ENCODE measurements at places on chromosomes 7 and 10.

- peak; percentile 9 for DNase-seq
Measured at GRCh38 chr7:192701-193480, 520 bp downstream of the FAM20C start.

DNA sequence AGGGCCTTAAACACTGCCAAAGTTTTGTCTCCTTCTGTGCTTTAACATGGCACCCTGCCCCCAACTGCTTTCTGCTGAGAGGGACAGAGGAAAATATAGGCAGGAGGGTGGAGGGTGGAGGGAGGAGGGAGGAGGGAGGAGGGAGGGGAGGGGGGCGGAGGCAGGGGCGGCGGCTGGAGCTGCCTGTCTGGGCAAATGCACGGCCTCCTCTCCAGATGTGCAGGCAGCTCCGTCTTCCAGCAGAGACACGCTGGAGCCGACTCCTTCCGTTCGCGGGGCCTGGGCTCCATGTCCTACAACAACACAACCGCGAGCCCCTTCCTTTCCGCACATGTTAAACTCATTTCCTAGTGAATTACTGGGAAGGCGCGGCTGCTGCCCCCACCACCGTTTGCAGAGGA, 14.2 kb downstream of the EBF3 start:
- DNase-seq, result no peak

GRCh38 chr7:91266067-91266688, 1.9 kb downstream of the FZD1 start:
- no peak for DNase-seq

DNA sequence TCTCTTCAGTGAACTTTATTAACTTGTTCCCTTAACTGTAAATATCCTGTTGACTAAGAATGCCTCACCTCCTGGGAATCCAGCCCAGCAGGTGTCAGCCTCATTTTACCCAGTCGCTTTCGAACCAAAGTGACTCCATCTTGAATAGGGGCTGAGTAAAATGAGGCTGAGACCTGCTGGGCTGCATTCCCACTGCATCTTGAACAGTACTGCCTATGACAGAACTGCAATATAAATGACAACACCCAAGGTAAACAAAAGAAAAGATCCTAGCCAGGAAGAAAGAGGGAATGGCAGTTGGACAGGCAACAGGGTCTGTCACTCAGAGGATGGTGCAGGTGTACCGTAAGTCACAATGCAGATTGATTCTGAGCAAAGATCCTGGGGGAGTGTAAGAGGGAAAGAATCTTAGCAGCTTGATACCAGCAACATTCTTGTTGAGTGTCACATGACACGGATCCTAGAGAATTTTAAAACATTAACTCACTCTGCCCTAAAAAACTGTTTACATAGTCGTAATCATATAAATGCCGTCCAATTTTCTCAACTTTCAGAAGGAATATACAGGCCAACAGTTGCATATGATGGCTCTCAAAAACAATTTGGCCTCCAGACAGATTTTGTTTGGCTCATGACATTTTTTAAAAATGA, 4.4 kb upstream of the FAM107B start:
- peak; percentile 22 for DNase-seq

GRCh38 chr7:34365011-34365410, 293.0 kb upstream of the NPSR1 start:
- peak; percentile 13 for DNase-seq

- DNase-seq, result no peak
Measured at GRCh38 chr7:131112431-131112830, 215.2 kb upstream of the MKLN1 start.

DNA sequence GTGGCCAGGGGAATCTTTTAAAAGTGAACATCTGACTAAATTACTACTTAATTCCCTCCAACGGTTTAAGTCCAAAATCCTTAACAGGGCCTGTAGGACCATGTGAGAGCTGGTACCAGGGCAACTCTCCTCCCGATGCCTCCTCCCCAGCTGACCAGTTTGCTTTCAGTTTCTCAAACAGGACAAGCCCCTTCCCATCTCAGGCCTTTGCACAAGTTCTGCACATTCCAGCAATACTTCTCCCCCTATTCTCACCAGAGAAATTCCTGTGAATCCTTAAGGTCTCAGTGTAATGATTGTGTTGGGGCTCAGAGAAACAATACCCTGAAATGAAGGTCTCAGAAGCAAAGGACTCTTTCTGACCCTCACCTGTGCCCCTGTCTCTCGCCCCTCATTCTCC, 8.0 kb upstream of the CALHM1 start:
- DNase-seq, result no peak

GRCh38 chr10:59176241-59177030, at the start of gene PHYHIPL:
PHYHIPL (plus strand) TSS chr10:59176643; CDS start chr10:59176854, 211 bp downstream.
- no peak for DNase-seq

DNA sequence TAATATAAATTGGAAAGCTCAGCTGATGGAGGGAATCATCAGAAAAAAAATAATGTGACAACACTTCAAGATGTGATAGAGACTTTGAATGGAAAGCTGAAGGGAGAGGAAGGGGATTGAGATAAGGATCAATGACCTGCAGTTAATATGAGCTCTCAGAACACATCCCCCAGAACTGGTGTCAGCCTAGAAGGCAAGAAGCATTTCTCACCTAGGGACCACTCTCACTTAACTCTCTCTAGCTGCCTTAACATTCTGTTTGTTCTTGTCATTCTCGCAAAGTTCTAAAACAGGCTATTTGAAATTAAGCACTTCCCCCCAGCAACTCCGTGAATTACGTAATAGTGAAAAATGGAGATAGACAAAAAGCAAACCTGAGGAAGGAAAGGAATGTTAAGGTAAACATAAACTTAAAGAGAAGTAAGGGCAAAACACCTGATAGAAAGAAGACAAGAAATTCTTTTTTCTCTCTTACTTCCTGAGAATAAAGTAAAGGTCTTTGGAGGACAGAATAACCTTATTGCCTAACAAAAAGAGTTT, 1.2 kb upstream of the MPP7 start:
- no peak for DNase-seq

- no peak for DNase-seq
Measured at GRCh38 chr7:13257661-13258060, 570.2 kb downstream of the ARL4A start.

DNA sequence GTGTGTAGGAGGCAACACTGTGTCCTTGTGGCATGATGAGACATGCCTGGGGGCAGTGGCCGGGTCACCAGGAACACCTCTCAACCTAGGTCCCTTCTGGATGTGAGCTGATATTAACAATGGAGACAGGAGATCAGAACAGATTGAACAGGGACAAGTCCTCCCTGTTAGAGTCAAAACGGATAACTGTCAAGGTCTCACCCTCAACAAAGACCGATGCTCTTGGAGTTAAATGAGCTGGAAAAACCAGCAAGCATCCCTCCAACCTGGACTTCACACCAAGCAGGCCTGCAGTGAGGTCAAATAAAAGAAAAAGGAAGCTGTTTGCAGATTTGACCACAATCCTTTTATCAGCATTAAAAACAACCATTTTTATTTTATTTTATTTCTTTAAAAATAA, 49.0 kb downstream of the SLIT1 start:
- no peak for DNase-seq

DNA sequence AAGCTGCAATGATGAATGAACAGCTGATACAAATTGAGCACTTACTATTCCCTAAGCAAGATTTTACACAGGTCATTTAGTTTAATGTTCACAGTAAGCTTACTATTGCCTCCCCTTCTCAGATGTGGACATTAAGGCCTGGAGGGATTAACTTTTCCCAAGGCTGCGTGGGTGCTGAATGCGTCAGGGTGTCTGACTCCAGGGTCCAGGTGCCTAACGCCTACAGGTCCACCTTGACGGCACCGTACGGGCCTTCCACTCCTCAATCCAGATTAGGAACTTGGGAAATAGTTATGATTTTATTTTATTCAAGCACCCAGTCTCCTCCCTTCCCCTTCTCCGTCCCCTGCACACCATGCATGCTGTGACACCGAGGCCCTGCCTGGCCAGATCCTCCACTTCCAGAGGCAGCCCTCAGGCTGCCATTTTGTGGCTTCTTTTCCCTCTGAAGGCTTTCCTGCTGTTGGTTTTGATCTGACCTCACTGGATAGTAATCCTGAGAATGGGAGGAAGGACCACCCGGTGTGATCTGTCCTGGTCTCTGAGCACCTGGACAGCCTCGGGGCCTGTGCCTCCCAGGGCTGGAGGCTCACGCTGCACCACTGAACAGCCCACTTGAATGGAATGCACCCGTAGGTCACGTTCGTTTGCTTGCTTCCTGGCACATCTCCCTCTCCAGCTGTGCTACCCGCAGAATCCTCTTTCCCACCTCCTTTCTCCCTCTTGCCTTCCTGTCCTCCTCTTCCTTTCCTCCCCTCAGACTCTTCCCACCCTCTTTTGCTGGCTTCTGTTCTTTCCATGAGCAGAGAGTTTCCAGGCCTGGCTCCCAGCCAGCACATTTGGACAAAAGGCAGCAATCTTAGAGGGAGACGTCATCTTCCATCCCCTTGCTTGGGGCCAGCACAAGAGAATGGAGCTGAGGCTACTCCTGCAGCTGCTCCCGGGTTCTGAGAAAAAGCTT, 14.4 kb downstream of the DENND2A start:
- peak; percentile 84 for DNase-seq

- no peak for DNase-seq
Measured at GRCh38 chr10:85961479-85962067, 405.0 kb downstream of the GRID1 start.

- DNase-seq, result no peak
Measured at GRCh38 chr7:98816241-98816640, 53.6 kb downstream of the TMEM130 start.

- DNase-seq, result peak; percentile 2
Measured at GRCh38 chr10:59284118-59284975, 78.0 kb downstream of the FAM13C start.
